ENCODE measurements at places on chromosomes 7 and 10.

- no peak for DNase-seq
Observed at GRCh38 chr7:20896996-20897395, 110.3 kb upstream of the SP8 start.

GRCh38 chr7:157577796-157578339 lies 241.1 kb downstream of the DNAJB6 start:
- no peak for DNase-seq

DNA sequence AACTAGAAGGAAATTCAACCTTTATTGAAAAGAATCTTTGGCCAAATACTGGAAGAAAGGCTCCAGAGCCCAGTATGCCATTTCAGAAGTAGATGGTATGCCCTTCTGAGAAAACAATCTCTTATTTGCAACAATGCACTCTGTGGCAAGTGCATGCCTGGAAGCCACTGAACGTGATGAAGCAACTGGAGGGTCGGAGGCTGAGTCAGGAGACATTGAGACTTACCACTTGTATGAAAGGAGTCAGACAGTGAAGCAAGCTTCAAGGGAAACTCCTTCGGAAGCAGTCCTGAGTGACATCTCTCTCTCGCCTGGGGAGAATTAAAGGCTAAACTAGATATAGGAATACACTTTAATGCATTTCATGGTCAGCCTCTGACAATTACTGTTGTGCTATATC lies 353.7 kb downstream of the NRG3 start:
- DNase-seq: no peak

- no peak for DNase-seq
Observed at GRCh38 chr10:1744524-1744923, 7.2 kb upstream of the ADARB2 start.

DNA sequence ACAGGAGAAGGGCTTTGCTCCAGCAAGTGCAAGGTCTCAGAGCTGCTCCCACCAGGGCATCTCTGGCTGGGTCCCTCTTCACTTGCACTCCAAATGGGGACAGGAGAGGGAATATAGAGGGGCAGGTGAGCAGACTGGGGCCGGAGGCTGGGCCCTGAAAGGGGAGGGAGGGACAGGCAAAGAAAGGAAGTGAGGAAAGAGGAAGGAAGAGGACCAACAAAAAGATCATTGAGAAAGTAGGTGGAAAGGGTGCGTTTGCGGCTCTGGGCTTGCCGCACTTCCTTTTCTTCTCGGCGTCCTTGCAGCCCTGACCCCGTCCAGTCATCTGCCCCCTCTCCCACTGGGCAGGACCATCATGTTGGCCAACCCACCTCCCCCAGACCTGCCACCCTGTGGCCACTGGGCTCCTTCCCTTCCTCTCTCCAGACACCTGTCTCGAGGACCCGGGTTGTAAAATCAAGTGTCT lies 14.0 kb downstream of the ITPRIP start:
- no peak for DNase-seq

DNA sequence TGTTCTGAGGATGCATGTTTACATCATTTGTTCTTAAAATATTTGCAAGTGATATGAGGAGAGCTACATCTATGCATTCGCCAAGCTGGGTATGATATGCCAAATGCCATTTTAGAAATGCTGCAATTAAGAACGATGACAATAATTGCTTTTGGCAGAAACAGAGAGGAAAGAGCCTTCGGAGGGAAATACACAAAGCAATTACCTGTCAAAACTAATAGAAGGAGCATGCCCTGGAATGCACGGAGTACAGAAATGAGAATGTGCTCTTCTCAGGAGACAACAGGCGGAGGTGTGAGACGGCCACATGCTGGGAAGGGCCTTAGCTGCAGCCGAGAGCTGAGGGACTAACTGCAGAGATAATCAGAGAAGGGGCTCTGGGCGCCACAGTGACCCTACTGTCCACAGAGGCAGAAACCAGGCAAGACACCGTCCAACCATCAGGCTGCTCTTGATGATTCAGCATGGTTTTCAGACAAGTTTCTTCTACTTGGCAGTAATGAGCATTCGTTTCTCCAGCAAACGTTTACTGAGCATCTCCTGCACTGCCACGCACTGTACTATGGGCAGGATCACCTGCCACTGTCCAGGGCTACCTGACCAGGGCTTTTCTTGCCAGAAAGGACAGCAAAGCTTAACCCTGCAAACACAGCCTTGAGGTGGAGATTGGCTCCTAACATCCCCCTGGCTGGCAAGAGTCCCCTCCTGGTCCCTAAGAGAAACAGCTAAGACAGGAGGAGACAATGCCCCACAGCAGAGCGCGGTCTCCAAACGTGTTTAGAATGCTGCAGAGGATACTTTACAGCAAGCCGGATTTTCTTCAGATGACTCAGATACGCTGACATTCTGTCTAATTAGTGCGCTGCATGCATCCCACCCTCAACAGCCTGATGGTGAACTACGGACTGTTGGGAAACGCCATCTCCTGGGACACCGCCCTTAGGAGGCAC lies 18.1 kb downstream of the VIPR2 start:
- no peak for DNase-seq

GRCh38 chr7:128934361-128935341 lies 3.1 kb upstream of the IRF5 start:
- DNase-seq: no peak

DNA sequence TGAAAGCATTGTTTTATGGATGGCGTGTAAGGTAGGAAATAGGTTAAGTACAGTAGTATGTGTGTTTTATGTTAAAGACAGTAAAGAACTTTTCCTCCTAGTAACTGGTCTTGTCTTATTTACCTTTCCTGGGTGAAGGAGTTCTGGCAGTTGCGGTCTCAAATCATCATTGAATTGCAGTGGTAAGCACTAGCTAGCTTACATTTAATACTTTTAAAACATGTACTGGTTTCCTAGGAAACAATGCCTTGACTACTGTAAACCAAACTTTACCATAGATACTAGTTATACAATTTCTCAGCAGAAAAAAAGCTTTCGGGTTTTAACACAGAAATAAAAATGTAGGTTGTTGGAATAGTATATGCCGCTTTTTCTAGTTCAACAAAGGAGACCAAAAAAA lies 37.7 kb downstream of the PRKG1 start:
- no peak for DNase-seq

- no peak for DNase-seq
Observed at GRCh38 chr7:23662124-23662983, 17.6 kb upstream of the FAM221A start.

- no peak for DNase-seq
Observed at GRCh38 chr10:24574161-24574560, 149.5 kb downstream of the ARHGAP21 start.

DNA sequence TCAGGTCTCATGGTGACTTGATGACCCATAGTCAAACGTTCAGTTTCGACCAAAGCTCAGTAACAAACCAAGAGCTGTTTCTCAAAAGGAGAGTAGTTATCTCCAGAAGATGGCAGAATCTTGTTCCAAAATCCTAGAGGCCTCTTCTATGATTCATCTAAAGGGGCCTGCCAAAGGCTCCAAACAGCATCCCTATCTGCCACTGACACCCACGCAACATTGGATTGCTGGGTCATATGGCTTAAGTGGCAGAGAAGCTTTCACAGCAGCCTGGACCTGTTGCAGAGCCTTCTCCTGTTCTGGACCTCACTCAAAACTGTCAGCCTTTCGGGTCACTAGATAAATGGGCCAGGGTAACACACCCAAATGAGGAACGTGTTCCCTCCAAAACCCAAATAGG lies 54.0 kb upstream of the LRRC18 start:
- no peak for DNase-seq

DNA sequence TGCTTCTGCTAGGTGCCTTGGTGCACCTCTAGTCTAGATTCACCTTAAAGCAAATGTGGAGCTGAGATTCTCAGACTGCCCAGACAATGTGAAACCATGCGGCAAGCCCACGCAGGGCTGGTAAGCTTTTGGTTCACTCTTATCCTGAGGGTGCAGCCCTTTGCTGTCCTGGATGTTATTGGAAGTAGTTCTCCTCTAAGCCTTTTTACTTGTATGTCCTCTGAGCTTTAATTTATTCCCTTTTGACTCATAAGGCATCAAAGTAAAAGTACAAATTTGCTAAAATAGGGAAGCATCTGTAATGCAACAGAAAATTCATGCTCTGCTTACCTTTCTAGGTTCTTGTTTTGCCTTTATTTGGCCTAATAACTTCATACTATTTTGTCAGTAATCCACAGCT lies 186.8 kb downstream of the MACC1 start:
- DNase-seq: no peak

GRCh38 chr10:36880898-36881297 lies 244.5 kb upstream of the ANKRD30A start:
- DNase-seq: no peak

- no peak for DNase-seq
Observed at GRCh38 chr7:35748371-35748770, 52.5 kb upstream of the SEPTIN7 start.

- no peak for DNase-seq
Observed at GRCh38 chr7:100599911-100600729, 2.0 kb upstream of the PCOLCE start.

GRCh38 chr7:116164552-116165306 lies 45.6 kb upstream of the TES start:
- no peak for DNase-seq

- no peak for DNase-seq
Observed at GRCh38 chr7:31466036-31466435, 47.9 kb upstream of the ITPRID1 start.

GRCh38 chr7:117950601-117951260 lies 77.5 kb upstream of the CTTNBP2 start:
- peak; percentile 40 for DNase-seq

DNA sequence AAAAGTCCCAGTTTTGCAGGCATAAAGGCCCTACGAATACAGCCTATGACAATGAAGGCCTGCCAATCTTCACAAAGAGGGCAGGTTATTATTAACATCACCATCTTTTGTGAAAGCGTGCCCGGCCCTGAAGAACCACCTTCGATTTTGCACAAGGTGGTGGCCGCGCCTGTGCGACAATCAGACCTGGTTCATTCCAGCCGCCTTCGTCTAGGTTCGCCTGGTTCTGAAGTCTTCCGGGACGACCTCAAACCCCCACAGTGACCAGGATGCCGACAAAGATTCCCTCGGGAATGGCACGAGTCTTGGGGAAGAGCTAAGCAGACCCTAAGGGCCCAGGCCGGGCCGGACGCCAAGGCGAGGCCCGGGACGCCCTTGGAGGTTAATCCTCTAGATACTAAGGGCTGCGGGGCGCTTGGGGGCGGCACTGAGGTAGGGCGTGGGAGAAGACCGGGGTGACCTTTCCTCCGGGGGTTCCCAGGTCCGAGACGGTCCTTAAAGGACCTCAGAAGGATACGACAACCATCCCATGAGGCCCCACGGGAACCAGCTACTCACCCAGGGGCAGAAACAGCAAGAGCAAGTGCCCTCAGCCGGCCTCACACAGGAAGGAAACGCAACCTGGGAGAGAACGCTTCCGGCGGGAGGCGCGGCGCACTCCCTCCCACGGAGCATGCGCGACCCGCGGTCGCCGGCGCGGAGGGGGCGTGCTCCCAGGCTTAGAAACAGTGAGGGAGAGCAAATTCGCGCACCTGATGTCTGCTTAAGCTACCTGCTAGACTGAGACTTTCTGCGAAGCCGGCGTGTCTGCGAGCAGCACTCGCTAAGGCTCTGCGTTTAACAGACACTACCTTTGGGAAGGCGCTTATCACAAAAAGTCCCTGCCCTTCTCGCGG lies at the start of gene ATAD1:
Gene ATAD1, minus strand, starts transcription at position 618 of the 896 bp plus-strand sequence. CDS start 3,627 bp downstream, outside the sequence.
- DNase-seq: peak; percentile 83

- no peak for DNase-seq
Observed at GRCh38 chr7:501526-501925, 18.1 kb downstream of the PDGFA start.

DNA sequence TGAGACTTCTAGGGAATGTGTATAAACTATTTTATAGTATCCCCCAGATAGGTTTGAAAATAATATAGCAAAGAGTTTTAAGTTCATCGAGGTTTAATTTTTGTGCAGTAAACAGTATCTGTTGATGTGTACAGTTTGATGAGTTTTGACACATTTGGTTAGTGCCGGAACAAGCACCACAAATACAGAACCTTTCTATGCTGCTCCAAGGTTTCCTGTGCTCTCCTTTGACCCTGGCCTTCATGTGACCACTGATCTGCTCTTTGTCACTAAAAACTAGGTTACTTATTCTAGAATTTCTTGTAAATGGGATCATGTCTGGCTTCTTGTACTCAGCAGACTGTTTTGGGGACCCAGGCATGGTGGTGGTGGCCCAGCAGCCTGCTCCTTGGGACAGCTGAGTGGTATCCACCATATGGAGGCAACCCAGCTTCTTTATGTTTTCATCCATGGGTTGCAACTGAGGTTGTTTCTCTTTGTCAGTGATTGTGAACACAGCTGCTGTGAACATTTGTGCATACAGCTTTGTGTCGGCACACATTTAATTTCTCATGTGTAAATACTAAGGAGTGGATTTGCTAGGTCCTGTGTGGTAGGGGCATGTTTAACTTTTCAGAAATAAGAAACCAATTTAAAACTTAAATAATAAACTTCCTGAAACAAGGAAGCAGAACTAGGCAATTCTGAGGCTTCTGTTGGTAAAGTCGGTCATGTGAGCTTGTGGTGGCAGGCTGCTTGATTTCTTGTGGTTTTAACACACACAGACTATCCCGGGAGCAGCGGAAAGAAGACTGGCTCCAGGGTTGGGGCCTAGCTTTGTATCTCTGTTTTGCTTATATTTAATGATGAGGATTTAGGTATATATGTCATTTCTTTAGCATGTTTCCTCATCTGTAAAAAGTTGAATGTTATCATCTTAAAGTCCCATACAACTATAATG lies 219.4 kb downstream of the ABCA13 start:
- DNase-seq: peak; percentile 30

GRCh38 chr10:107033799-107034422 lies 130.6 kb downstream of the SORCS1 start:
- DNase-seq: no peak

DNA sequence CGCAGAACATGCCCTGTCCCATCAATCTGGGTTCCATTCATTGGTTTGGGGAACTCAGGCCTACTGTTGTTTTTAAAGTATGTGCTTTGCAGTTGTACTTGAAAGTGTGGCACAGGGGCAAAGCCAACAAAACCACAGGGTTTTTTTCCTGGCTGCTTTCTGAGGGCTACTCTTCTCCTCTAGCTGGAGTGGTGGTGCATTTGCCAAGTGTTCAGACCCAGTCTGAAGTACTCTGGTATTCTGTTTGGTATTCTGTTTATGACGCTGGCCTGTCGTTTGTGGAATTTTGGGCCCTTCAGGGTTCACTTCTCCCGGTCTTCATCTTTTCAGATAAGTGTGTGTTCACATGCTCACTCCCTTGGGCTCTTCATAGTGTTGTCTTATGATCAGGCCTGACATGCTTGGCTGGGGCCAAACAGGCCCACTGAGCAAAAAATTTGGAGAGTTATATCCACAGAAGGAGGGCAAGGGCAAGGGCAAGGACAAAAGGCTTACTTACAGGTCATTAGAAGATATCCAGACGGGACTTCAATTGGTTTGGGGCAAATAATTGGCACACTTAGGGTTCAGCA lies 26.3 kb downstream of the SLC26A4 start:
- DNase-seq: no peak

DNA sequence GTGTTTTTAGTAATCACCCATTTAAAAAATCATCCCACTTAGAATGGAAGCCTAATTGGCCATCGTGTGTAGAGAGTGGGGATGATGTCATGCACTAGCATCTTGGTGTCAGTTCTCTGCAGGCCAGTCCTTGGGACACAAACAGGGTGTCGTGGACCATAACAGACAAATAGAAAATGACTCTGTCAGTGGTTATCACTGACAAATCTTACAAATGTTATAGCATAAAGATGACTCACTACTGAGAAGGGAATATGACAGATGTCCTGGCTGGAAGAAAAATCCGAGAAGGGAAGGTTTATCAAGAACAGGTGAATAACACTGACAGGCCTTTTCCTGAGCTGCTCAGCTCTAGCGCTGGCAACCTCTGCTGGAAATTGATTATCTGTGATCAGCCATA lies 10.6 kb downstream of the CABCOCO1 start:
- DNase-seq: no peak

GRCh38 chr10:79383974-79384606 lies 36.8 kb downstream of the PPIF start:
- peak; percentile 7 for DNase-seq
